ENCODE measurements at places on chromosomes 7 and 10. TPM values are rescaled to one million over a fixed set of nuclear protein-coding genes. Genes with fewer than 3 reads are reported as not detected.

The NEUROG3 gene
- total RNA-seq = 6.7 TPM

The NRBF2 gene
- 24.6 TPM for total RNA-seq

The CHAT gene
- 0.84 TPM for total RNA-seq

DNA sequence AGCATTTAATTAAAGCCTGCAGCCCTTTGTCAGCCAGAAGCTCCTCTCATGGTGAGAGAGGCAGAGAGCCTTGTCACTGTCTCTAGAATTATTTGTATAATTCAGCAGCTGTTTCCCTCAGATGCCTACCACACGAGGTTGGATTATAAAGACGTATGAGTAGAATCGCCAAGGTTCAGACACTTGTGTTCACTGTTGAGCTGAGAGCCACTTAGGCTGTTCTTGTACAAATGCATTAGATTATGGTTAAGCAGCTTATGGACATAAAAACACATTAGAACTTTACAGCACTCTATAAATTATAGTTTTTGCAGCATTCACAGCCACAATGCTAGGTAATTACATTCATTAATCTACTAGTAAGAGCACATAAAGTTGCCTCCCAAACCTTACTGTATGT, 282.6 kb downstream of the AUTS2 start:
- DNase-seq = no peak
